ENCODE measurements at places on chromosomes 5 and 9. TPM values are rescaled to one million over a fixed set of nuclear protein-coding genes. Genes with fewer than 3 reads are reported as not detected.

Gene SPAAR
- total RNA-seq: 6.5 TPM

Gene TNFSF15
- 0.11 TPM for total RNA-seq

DNA sequence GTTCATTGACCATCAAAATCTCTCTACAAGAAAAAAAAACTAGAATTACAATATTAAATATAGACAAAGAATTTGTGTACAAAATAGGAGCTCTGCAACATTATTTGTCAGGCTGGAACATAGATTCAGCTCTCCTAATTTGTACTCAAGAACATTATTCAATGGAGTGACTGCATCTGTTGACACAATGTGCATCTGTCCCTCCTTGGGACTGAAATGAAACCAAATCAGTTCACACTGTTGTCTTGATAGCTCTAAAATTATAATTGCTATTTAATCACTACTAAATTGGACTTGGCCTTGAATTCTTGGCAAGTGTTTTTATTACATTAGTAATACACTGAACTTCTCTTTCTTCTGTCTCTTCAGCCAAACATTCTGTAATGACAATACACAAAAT, 47.7 kb downstream of the FTMT start:
- H3K4me3 ChIP-seq: no peak overlapping the region
- no peaks in the 10 kb centered on the region for H3K36me3 ChIP-seq
- DNase-seq: no peak

DNA sequence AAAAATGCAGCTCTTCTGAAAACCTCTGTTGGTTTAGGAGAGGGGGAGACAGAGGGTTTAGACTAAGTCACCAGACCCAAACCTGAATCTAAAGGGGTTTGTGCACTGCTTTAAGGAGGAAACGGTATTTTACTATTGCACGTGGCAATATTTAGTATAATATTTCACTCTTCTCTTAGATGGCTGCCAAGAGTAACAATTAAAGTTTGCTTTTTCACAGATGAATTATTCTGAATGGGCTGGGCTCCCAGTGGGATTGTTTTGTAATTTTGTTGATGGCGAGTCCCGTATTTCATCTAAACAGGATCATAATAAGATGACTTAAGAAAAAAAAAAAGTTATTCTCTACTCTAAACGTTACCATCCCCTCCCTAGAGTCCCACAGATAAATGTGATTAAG, 245.4 kb downstream of the PCSK5 start:
- H3K4me1 ChIP-seq: no peaks in the 10 kb centered on the region
- no peak for DNase-seq

- H3K27me3 ChIP-seq: no peaks in the 10 kb centered on the region
- H3K27ac ChIP-seq: no peak overlapping the region
- no peaks in the 10 kb centered on the region for H3K36me3 ChIP-seq
- no peaks in the 10 kb centered on the region for H3K4me1 ChIP-seq
- no peak for DNase-seq
Measured at GRCh38 chr5:17448877-17449276, 49.2 kb upstream of the TAF11L2 start.

- H3K4me3 ChIP-seq: no peak overlapping the region
- no peaks in the 10 kb centered on the region for H3K36me3 ChIP-seq
- no peaks in the 10 kb centered on the region for H3K4me1 ChIP-seq
Measured at GRCh38 chr9:114465906-114466900, 39.1 kb downstream of the WHRN start.

- peaks cover 6% of the 10 kb centered on the region for H3K36me3 ChIP-seq
- no peaks in the 10 kb centered on the region for H3K27me3 ChIP-seq
- H3K27ac ChIP-seq: no peak overlapping the region
- no peak overlapping the region for H3K4me3 ChIP-seq
- peaks cover 21% of the 10 kb centered on the region for H3K4me1 ChIP-seq
- no peak for DNase-seq
Measured at GRCh38 chr5:80067531-80068245, 32.5 kb downstream of the THBS4 start.

- no peaks in the 10 kb centered on the region for H3K27me3 ChIP-seq
- no peak overlapping the region for H3K4me3 ChIP-seq
- DNase-seq: no peak
- H3K36me3 ChIP-seq: no peaks in the 10 kb centered on the region
Measured at GRCh38 chr5:61420016-61420415, 88.0 kb downstream of the ZSWIM6 start.

DNA sequence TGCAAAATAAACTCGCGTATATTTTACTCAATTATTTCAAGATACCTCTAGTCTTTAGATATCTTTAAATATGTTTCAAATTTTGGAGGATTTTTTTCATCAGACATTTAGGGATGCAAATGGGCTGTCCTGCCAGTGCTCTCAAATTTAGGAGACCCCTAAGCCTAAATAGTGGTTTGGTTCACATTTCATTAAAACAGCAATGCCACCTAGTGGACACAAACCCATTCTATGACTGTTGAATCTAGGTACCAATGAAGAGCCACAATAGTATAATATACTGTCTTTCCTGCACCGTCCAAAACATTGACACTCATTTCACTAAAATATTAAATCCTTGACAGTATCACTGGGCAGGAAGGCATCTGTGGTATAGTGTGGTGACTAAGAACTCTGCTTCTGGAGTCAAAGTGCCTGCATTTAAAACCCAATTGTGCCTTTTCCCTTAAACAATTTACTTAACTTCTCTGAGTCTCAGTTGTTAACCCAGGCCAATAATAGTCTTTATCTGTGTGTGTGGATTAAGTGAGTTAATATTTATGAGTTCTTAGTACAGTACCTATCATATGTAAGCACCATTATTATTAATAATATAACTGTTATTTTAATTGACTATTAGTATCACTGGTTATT, 148.0 kb downstream of the RORB start:
- no peak for DNase-seq
- H3K27me3 ChIP-seq: no peaks in the 10 kb centered on the region
- H3K4me1 ChIP-seq: no peaks in the 10 kb centered on the region
- H3K27ac ChIP-seq: no peak overlapping the region
- H3K36me3 ChIP-seq: no peaks in the 10 kb centered on the region
- H3K4me3 ChIP-seq: no peak overlapping the region

GRCh38 chr5:74490814-74491213, 149.7 kb downstream of the ENC1 start:
- no peaks in the 10 kb centered on the region for H3K4me1 ChIP-seq
- H3K4me3 ChIP-seq: no peak overlapping the region
- H3K27ac ChIP-seq: no peak overlapping the region
- no peak for DNase-seq

DNA sequence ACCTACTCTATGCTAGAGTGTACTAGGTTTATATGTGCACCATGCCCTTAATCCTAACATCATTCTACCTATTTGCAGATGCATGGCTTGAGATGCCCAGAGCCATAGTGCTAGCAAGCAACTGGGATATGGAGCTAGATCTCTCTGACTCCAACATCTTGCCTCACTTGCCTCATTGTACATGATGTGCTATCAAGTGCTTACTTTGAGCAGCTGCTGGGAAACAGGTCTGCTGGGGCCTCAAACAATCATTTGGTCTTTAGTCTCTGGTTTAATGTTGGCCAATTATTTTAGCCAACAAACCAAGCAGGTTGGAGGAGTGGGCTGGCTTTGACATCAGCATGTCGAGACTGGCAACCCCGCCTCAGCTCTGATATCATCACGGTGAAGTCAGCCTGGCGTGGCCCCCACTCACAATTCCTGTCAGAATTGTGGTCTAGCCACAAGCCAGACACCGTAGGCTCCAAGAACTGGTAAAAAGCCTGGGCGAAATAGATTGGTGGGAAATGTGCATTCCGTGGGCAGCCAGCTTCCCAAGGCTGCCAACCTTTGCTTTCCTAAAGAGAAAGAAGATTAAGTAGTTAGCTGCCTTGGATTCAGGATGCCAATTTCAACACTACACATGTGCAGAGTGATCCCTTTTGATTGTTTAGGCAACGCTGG, 21.1 kb upstream of the GAS1 start:
- peaks cover 16% of the 10 kb centered on the region for H3K4me1 ChIP-seq
- peaks cover 3% of the 10 kb centered on the region for H3K27me3 ChIP-seq
- no peak overlapping the region for H3K27ac ChIP-seq
- no peak for DNase-seq
- H3K36me3 ChIP-seq: no peaks in the 10 kb centered on the region

Data from left ventricle myocardium inferior (tissue), 1 donor.